ENCODE measurements at places on chromosomes 5 and 9.

DNA sequence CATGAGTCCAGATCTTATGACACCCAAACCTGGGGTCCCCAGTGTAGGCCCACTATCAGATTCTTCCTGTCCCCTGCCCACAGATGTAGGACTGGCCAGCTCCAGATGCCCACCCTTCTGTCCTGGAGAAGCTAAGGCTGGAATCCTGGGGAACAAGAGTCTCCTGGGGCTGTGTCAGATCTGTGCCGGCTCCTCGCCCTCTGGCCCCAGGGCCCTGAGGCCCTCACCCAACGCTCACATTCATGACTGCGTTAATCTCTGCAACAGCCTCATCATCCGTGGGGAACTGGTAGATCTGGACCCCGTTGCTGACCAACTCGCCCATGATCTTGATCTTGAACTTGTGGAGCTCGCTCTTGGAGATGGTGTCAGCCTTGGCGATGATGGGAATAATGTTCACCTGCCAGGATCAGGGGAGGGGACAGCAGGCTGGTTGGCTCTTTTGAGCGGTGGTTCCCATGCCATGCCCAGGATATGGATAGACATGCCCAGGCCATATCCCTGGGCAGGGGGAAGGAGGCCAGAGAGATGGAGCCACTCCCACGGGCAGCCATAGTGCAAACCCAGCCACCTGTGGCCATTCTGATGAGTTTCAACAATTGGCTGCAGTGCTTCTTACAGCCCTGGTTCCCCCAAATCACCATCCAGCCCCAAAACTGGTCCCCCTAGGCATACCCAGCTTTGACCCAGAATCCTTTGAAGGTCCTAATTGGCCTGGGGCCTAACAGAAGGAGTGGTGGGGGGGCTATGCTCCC is 14.6 kb downstream of the SEPTIN8 start:
- no peak for DNase-seq

DNA sequence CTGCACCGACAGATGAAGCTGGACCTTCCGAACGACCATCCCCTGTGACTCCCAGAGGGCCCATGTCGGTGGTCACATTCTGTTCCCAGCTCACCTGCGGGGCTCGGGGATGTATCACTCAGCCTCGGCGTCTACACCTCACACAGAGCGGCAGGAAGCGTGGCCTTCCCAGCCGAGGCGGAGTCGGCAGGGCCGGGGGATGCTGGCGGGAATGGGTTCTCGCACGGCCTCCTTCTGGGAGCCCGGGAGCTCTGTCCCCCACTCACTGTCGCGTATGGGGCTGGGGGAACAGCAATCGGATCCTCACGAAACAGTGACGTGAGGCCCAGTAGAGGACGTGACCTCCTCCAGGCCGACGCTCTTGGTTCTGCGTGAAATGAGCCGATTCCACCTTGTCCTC is 20.4 kb downstream of the NACC2 start:
- DNase-seq, result no peak

- no peak for DNase-seq
Measured at GRCh38 chr9:16328349-16328748, 542.1 kb downstream of the BNC2 start.

DNA sequence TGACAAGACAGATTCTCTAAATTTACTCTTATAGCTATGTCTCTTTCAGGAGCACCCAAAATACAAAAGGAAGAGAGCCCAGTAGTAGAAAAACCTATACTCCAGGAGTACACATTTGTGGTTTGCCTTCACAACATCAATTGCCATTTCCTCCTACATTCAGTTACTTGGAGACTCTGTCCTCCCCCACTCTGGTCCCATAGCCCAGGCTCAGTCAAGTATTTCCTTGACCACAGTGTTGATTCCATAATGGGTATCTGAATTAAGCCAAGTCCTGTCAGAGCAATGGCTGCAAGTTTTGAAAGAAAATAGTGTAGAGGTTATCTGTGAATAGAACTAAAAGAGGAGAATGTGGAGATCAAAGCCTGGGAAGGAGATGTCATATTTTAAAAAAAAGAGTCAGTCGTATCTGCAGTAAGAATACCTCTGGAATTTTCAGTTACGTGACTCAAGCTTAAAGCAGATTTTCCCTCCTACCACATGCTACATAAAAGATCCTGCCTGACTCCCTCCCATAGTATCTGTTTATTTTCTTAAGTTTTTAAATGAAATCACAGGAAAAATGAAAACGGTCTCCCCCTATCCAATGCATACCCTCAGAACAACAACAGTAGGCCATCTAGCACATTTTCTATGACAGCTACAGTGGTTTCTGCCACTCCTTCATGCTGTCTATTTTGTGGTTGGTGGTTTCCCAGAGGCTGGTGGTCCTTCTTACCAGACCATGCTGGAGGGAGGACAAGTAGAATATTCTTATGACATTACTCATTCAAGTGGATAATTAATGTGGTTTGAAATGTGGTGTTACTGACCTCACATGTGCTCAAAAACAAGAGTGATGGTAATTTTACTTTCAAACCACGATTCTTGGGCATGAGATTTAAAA is 249.7 kb upstream of the TMEM161B start:
- DNase-seq, result no peak

DNA sequence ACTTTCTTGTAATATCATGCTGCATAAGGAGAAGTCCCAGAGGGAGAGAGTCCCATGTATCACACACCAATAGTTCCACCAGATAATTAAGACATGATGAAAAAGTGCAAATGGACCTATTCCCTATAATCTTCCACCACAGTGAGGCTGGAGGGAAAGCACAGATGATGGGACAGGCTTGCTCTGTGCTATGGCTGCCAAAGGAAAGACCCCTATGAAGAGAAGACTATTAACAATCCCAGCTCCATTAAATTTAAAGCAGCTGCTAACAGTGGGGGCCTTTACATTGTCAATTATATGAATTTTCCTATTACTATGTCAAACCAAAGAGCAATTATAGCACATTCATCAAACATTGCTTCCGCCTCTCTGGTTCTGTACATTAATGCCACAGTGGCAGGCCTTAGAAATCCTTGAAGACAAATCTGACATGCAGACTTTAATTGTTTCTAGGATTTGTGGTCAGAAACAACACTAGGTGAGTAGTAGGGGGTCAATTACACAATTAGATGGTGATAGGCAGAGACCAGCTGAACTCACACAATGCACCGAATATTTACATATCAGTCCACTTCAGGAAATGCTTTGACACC is 551.3 kb downstream of the TLE1 start:
- DNase-seq, result no peak

DNA sequence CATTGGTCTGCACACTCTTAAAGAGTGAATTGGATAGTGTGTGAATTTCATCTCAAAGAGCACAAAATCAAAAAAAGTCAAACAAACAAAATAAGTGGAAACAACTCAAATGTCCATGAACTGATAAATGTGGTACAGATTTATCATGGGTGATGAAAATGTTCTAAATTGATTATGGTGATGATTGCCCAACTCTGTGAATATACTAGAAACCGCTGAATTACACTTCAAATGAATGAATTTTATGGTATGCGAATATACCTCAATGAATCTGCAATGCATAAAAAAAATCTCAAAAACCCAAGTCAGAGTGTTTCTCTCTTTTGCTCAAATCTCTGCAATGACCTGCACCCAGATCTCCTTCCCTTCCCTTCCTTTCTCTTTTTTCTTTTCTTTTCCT is 64.0 kb downstream of the PRRC1 start:
- DNase-seq, result no peak

DNA sequence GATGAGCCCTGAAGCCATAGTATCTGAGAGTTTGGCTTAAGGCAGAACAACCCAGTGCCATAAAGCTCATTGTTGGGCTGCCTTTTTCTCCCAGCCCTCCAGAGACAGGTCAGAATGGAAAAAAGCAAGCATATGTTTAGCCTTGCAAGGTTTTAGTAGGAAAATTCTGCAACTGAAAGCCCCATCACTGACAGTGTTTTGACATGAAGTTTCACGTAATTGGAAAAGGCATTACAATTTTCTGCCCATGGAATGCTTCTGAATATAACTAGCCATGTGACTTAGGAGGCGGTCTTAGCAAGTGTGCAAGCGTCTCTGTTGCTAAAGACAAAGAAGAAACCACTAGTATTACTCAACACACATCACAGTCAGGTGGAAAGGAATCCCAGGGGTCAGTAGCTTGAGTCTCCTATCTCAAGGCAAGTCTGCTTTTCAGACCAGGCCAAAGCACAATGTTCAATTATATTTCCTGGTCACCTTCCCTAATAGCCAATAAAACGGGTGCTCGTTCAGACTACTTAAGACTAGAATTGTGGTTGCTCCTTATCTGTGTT is 117.6 kb downstream of the CARTPT start:
- no peak for DNase-seq

DNA sequence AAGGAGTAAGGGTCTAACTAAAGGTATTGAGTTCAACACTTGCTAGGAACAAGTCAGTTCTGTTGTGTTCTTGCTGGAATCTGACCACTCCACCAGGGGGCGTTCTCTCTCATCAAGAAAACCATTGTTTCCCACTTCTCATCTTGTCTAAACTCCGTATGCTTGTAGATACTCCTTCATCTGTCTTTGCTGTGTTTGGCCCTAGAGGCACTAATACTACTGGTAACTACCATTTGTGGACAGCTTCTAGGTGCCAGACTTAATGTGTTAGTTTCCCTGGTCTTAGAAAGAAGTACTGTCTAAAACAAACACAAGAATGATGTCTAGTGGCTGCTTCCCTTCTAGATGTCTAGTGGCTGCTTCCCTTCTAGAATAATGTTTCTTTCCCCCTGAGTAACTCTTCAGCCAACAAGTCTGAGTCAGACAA is 18.7 kb upstream of the PTPDC1 start:
- peak; percentile 62 for DNase-seq

DNA sequence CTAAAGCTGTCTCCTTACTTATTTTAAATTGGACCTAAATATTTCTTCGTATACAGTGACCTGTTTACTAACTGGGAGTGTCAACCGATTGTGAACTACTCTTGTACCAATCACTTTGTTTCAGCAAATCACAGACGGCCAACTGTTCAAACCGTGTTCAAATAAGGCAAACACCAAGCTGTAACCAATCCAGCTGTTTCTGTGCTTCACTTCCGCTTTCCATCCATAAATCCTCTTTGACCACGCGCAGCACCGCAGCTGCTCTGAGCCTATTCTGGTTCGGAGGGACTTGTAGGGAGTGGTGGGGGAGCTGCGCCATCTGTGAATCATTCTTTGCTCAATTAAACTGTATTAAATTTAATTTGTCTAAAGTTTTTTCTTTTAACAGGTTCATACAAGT is 4.8 kb upstream of the FAM240B start:
- DNase-seq, result no peak

DNA sequence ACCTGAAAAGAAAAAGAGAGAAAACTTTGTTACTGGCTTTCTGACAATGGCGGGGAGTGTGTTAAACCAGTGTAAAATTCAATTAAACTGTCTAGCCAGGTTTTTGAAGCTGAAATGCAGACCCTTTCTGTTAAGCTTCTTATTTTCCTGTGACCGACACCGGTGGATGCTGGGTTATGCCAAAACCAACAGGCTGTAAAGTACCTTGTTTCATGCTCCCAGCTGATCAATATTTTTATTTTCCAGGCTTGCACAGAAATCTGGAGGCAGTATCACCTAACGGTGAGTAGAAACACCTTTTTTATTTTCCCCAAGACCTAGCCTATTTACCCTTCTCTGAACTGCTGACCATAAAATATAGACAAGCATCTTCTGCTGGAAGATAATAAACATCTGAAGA is 94.9 kb upstream of the GRHPR start:
- DNase-seq, result no peak

DNA sequence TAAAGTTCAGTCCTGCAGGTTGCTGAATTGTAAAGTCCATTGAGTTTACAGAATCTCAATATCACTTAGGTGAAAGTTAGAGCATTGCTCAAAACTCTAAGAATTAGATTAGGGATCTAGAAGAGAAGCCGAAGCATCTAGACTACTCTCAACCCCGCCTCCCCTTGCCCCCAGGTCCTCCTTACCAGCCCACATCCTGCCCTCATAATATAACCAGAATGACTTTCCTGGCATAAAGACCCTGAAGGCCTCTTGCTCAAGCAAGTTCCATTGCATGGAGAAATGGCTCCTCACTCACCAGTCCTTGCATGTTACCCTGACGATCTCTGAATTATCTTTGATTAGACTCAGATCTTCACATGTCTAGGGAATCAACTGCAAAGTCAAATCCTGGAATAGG is 78.8 kb downstream of the SPATA31C2 start:
- DNase-seq, result no peak

DNA sequence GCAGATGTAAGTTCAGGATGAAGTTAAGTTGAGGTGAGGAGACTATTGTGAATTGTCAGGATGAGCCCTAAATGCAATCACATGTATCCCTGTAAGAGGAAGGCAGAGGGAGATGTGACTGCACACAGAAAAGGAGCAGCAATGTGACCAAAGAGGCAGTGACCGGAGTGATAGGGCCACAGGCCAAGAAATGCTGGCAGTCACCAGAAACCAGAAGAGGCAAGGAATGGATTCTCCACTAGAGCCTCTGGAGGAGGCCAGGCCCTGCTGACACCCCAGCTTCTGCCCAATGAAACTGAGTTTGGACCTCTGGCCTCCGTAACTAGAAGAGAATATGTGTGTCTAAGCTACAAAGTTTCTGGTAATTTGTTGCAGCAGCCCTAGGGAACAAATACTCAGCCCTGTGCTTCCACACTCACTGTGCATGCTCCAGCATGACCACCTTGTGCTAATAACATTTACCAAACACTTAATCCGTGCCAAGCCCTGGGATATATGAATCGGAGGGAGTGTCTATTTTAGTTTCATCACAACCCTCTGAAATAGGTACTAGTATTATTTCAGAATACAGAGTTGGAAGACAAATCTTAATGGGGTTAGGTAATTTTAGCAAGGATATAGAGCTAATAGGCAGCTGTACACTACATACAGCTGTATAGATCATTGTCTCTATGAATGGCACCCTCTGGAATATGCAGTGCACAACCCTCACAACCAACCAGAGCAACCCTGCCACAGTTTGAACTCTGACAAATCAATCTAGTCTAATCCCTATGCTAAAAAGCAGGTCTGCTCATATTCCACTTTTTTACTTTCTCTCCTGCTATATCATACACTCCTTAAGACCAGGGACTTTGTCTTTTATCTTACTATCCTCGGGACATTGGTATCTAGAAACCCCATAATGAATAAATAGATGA is 7.8 kb upstream of the GPX8 start:
- no peak for DNase-seq

GRCh38 chr9:76576344-76576743 is 117.4 kb downstream of the GCNT1 start:
- DNase-seq, result peak; percentile 51

Measured in left hindlimb (tissue), 1 donor.